ENCODE measurements at places on chromosomes 3 and 15.

DNA sequence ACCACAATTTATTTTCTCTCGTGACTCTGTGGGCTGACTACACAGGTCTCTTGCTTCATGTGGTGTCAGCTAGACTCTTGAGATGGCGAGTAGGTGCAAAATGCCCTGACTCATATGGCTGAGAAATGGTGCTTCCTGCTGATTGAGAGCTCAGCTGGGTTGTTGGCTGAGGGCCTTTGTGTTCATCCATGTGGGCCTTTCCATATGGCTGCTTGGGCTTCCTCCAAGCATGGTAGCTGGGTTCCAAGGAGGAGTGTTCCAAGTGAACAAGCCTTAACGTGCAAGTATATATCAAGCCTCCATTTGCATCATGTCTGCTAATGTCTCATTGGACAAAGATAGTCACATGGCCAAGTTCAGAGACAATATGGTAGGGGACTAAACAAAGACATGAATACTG, 164.0 kb downstream of the PDCD6IP start:
- DNase-seq, result no peak

GRCh38 chr15:63526401-63526800, 22.0 kb downstream of the USP3 start:
- no peak for DNase-seq

GRCh38 chr3:62669161-62669560, 206.1 kb downstream of the CADPS start:
- no peak for DNase-seq

- no peak for DNase-seq
Observed at GRCh38 chr3:131081224-131081623, 54.5 kb downstream of the NEK11 start.

DNA sequence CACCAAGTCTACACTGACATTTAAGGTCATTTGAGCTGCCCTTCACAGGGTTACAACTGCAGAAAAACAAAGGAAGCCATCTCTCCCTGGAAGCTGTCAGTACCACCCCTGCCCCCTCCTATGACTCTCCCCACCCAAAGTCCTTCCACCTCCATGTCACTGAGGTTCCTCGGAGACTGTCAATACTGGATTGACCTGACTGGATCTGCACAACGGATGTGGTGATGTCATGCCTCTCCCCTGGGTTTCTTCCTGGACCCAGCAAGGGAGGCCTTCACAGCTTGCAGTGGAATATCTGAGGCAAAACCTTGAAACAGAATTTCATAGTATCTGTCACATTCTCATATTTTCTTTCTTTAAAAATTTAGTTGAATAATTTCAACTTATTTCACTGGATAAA, 153.5 kb downstream of the CLSTN2 start:
- no peak for DNase-seq

GRCh38 chr3:155302481-155302880, 9.0 kb upstream of the STRIT1 start:
- DNase-seq, result no peak

GRCh38 chr3:52507359-52507758, 12.2 kb downstream of the STAB1 start:
- DNase-seq, result no peak

- DNase-seq, result no peak
Observed at GRCh38 chr3:43549626-43550290, 72.1 kb downstream of the ANO10 start.

- DNase-seq, result no peak
Observed at GRCh38 chr3:174322789-174323188, 536.3 kb upstream of the NAALADL2 start.

DNA sequence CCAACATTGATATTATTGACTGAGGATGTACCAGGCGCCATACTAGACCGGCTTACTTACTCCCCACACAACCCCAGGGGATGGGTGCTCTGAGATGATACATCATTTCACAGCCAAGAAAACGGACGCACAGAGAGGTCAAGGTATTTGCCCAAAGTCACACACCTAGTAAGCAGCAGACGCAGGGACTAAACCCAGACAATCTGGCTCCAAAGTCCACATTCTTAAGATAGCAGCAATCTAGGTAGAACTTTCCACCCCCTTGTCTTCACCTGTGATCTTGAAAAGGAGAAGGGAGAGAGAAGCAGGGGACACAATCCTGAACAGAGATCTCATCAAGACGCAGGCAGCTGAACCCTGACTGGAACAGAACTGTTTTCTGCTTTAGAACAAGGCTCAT, 200.6 kb downstream of the XXYLT1 start:
- no peak for DNase-seq

GRCh38 chr3:13712682-13713180, 163.8 kb downstream of the FBLN2 start:
- no peak for DNase-seq

- no peak for DNase-seq
Observed at GRCh38 chr3:190909908-190910307, 47.4 kb upstream of the GMNC start.

GRCh38 chr3:9097495-9097894, 134.2 kb upstream of the RAD18 start:
- no peak for DNase-seq

DNA sequence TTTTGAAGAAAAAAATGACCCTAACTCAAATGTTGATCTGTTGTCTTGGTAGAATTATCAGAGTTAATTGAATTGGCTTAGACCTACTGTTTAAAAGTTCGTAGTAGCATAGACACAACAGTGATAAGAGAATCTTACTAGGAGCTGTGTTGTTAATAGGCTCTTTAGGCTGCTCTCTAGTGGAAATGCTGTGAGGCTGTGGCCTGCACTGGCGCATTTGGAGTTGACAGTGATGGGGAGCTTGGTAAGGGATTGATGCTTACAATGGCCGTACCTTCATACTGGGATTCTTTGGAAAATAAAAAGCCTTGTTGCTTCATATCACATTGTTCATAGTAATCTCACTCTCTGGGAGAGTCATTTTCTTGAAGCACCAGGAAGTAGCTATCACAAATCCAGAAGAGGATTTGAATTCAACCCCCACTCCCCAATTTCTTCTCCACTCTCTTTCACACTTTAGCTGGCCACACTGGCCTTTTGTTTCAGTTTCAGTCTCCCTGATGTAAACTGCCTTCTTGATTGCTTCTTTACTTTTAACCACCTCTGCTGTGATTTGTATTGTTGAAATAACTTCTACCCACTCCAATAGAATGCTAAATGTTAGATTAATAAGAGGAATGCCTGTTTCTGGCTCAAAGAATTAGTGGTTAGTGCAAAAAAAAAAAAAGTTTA, 56.6 kb downstream of the CEP63 start:
- DNase-seq, result no peak

DNA sequence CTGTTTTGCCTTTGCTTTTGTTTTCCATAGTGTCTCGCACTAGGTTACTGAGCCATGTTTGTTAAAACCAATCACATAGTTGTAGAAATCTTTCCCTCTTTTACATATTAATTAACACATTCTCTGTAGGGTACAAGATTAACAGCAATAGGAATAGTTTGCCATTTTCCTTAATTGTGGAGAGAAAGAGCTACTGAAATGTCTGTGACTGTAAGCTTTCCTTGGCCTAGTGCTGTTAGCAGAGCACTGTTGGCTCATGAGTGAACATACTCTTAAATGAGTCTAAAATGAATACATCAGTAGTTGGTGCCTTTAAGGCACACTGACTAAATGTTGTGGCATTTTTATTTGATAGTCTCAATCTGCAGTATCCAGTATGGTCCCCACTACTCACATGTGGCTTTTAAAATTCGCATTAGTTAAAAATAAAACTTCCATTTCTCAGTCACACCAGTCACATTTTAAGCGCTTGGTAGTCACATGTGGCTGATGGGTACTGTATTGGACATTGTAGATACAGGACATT, 28.2 kb downstream of the CHD2 start:
- no peak for DNase-seq

DNA sequence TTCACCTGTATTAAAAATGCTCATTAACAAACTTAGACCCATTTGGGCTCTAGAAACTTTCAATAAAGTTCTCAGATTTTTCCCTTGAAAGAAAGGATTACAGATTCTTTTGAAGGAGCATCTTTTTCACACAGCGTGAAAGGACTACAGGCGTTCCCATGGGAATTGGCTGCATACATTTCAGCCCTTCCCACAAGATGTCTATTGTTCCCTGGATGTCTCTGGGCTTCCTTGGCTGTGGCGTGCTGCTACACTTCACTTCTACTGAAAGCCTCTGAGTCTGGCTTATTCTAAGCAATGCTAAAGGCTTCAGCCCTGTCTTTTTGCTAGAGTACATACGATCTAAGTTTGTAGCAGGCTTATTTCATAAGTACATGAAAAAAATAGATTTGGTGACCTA, 1.4 kb downstream of the VEPH1 start:
- DNase-seq, result no peak

- no peak for DNase-seq
Observed at GRCh38 chr3:53506110-53506762, 11.8 kb downstream of the CACNA1D start.

DNA sequence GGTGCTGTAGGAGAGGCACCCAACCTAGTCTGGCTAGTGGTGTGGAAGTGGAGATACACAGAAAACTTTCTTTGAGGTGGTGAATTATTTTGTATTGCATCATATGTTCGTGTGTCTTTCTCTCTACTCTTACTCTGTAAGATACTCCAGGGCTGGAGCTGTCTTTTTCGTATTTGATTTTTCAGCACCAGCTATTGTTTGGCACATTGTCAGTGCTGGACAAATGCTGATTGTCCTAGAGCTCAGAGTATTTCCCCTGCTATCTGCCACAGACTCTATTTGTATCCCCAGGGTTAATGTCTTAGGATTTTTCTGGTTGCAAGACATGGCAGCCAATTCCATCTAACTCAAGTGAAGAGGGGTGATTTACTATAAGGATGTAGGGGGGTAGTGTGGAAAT, 110.5 kb downstream of the SAMMSON start:
- DNase-seq, result no peak

- DNase-seq, result no peak
Observed at GRCh38 chr15:25670025-25670554, 193.0 kb downstream of the ATP10A start.

- no peak for DNase-seq
Observed at GRCh38 chr15:71820127-71820526, 9.8 kb downstream of the NR2E3 start.

Measured in RKO (cell line).